ENCODE measurements at places on chromosomes 13 and 19. TPM values are rescaled to one million over a fixed set of nuclear protein-coding genes. Genes with fewer than 3 reads are reported as not detected.
A peak's percentile ranks its signal among the peaks of the same experiment; 100 is the strongest.

GRCh38 chr13:32639502-32640105 is 53.4 kb downstream of the PDS5B start:
- no peak overlapping the region for H3K4me3 ChIP-seq
- no peaks in the 10 kb centered on the region for H3K27me3 ChIP-seq
- H3K36me3 ChIP-seq, result peaks cover 2% of the 10 kb centered on the region
- H3K4me1 ChIP-seq, result peaks cover 31% of the 10 kb centered on the region

- no peak overlapping the region for H3K27ac ChIP-seq
- no peaks in the 10 kb centered on the region for H3K36me3 ChIP-seq
- peaks cover 8% of the 10 kb centered on the region for H3K4me1 ChIP-seq
- DNase-seq, result no peak
- no peak overlapping the region for H3K4me3 ChIP-seq
- peaks cover 11% of the 10 kb centered on the region for H3K27me3 ChIP-seq
Measured at GRCh38 chr13:97194479-97194878, 27.7 kb upstream of the MBNL2 start.

DNA sequence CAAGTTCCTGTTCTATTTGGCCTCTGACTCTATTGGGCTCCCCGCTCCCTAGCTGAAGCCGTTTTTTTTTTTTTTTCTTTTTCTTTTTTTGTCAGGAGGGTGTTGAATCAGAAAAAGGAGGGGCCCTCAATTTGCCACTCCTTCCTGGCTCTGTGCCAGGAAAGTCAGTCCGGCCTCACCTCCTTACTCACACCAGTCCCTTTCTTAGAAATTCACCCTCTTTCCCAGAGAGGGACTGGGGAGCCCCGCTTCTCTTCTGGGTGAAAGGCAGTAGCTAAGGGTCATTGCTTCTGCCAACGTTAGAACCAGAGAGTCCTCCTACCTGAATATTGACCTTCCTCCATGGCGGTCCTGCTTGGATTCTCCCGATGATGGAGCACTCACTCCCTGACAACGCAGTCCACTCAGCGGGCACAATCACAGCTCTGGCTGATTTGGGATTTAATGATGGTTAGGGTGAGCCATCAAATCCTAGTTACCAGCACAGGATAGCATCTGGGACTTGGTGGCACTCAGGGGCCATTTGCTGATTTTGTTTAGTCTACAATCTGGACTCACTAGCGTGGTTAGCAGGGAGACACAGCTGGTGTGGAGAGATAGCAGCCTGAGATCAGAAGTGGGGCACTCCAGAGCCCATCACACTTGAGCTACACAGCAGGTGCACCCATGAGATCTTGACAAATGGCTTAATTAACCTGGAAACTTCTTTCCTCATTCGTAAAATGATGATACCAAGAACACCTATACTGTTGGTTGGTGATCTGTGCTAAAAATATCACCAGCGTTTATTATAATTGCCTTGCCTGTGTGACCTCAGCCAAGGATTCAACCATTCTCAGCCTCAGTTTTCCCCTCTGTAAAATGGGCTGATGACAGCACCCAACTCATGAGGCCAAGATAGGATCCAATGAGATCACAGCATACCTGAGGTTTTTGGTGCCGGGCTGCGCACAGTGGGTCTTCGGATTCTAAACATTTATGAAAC is 2.2 kb downstream of the FCER2 start:
- H3K4me1 ChIP-seq, result peaks cover 7% of the 10 kb centered on the region
- H3K36me3 ChIP-seq, result no peaks in the 10 kb centered on the region
- no peak for DNase-seq
- no peak overlapping the region for H3K27ac ChIP-seq

- peaks cover 12% of the 10 kb centered on the region for H3K4me1 ChIP-seq
- no peaks in the 10 kb centered on the region for H3K36me3 ChIP-seq
- peak overlapping the region; percentile 41 for H3K4me3 ChIP-seq
- no peak overlapping the region for H3K27ac ChIP-seq
- DNase-seq, result peak; percentile 75
Measured at GRCh38 chr19:7500811-7501450, 12.1 kb upstream of the PEX11G start.

Gene DHRS12
- 6.0 TPM for total RNA-seq

Gene CLDND2
- 27.8 TPM for total RNA-seq

Gene UGGT2
- total RNA-seq, result 0.35 TPM

Gene GPR18
- 13.1 TPM for total RNA-seq

Gene TTC9B
- not detected for total RNA-seq
